ENCODE measurements at places on chromosomes 16 and 17. TPM values are rescaled to one million over a fixed set of nuclear protein-coding genes. Genes with fewer than 3 reads are reported as not detected.

Gene PRAC1
- not detected for total RNA-seq

GRCh38 chr17:51709694-51710633, 448.6 kb downstream of the CA10 start:
- DNase-seq = no peak

- no peak for DNase-seq
Observed at GRCh38 chr16:30924913-30925631, 1.7 kb downstream of the FBXL19 start.

GRCh38 chr16:88473666-88474534, 20.8 kb downstream of the ZFPM1 start:
- DNase-seq = no peak

GRCh38 chr17:36933512-36934143, 3.6 kb upstream of the LHX1 start:
- DNase-seq = no peak

DNA sequence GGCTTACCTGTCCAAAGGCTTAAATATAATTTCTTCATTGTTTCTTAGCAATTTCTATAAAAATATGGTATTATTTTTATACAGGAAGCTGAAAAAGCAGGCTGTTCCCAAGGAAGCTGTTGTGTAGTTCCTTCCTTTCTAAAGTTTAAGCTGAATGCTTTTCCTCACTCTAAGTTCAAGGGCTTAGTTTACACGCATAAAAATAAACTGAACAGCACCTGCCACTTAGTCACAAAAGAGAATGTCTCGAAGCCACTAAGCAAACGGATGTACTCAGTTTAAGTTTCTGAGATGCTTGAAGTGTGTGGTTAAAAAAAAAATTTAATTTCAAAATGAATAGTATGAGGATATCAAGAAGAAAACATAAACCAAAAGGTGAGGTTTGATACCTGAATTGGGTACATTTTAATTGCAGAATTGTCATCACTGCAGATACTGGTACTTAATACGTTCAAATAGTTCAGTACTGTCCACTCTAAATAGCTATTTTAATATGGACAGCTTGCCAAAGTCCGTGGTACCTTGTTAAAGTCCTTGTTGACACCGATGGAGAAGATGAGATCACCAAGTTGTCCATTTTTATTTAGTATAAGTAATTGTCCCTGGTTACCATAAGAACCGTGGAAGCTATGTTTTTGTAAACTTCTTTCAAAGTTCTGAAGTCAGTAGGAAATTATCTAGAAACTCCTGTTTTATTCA, 38.1 kb downstream of the MRTFB start:
- no peak for DNase-seq

DNA sequence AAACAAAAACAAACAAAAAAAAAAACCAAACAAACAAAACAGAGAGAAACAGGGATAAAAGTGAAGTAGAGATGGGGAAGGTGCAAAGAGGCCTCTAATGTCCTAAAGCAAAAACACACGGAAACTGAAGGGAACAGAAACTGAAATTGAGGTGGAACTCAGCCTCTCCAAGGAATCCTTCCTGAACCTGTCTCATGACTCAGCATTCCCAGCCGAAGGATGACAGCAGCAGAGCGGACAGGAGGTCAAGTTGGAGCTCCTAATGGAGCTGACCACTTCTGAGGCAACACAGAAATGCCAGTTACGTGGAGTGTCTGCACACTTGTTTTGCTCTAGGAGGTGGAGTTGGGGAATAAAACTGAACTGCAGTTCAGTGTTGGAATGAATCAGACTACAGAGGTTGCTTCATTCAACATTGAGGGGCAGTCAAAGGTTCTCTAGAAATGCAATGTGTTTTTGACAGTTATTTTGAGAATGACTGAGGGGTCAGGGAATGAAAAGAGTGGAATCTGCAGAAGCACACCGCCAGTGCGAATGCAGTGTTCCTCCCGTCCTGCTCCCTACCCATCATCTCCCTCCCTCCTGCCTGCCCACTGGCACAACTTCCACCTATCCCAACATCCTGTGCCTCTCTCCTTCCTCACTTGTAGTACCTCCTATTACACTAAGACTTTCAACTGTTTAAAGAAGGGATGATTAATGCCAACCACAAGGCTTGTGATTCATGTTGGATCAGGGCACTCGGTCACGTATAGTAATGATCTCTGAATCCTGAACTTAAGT, 6.3 kb downstream of the UBE2O start:
- DNase-seq = no peak

DNA sequence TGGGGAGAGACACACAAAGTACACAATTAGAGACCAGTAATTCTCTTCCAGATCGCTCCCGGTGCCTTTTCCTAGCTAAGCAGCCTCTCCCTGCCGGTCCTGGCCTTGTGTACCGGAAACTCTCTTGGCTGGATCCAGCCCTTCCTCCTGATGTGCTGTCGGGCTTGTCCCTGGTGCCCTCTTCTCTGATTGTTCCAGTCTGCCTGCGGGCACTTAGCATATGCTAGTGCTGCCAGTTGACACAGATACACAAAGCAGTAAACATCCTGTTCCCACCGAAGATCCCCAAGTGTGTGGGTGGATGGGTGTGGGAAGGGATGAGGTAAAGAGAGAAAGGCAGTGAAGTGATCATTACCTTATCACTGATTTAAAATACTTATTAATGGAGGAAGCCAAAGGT, 9.7 kb downstream of the HS3ST3B1 start:
- no peak for DNase-seq

- no peak for DNase-seq
Observed at GRCh38 chr16:14364386-14365199, 265.5 kb downstream of the PARN start.

DNA sequence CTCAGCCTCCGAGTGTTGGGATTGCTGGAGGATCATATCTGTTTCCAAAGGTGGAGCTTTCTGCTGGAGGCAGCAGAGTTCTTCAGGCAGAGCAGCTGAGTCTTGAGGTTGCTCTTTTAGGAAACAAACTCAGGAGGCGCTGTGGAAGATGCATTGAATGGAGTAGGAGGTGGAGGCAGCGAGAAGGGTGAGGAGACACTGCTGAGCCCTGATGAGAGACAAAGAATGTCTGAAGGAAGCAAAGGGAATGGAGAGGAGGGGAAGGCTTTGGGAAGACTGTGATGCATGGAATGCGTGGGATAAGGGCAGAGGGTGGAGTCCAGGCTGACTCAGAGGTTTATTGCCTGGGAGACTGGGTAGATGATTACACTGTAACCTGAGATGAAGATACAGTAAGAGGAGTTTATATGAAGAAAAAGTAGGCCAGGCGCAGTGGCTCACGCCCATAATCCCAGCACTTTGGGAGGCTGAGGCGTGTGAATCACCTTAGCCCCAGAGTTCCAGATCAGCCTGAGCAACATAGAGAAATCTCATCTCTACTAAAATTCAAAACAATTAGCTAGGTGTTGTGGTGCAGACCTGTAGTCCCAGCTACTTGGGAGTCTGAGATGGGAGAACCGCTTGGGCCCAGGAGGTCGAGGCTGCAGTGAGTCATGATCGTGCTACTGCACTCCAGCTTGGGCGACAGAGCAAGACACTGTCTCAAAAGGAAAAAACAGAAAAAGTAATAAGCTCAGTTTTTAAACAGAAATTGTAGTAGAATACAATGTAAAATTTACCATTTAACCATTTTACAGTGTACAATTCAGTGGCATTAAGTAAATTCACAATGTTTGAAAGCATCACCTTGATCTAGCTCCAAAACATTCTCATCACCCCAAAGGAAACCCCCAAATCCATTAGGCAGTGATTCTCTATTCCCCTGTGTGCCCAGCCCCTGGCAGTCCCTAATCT, 17.8 kb upstream of the TMEM219 start:
- DNase-seq = no peak

DNA sequence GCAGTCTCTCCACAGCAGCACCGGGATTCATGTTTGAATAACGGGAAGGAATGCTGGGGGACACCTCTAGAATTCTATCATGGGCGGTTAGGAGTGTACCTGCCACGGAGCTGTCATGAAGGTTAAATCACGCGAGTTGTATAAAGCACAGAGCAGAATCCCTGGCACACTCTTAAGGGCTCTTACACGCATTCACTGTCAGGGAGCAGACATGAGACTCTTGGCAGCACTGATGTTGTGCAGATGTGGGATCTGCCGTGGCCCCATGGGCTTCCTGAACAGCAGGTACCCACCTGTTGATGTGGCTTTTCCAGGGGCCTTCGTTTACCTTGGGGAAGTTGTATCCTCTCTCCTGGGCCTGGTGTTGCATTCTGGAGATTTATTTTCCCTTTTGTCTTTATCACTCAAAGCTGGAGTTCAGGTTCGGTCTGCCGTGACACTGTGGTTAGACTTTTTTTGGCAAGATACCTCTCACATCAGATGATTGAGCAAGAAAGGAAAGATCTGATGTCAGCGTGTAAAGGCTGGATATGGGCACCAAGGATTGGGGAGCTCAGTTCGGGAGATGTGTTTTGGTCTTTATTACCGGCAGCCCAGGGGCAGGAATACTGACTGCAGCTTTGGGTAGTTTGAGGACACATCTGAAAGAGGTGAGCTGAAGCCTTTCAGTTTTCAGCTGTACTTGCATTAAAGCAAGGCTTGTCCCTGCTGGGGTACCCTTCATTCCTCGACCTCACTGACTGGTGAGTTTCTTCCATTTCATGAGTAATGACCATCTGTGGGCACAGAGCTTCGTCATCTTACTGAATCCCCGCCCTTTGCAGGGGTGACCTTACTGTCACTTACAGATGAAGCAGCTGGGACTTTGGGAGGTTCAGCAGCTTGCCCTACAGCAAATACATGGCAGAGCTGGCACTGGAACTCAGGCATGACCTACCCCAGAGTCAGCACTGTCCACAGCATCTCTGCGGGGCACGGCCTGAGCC, 19.3 kb downstream of the KNOP1 start:
- DNase-seq = no peak

DNA sequence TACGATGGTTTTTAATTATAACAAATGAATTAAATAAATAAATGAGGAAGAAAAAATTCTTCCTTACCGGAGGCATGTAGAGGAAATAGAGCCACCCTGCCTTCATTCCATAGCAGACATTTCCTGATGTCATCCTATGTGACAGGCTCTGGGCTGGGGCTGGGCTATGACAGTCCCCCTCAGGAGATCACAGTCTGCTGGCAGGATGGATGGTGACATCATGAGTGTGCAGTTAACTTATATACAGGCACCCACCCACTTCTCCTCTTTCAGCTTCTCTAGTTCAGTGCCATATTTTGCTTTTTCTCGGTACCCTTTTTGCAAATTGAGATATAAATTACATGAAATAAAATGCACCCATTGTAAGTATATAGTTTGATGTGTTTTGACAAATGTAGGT, 6.4 kb upstream of the CMTM3 start:
- DNase-seq = no peak

Gene C16orf78
- not detected for total RNA-seq

Gene PRSS22
- total RNA-seq = 23.3 TPM

Gene PTX4
- not detected for total RNA-seq

Gene TMEM88
- total RNA-seq = 11.3 TPM

DNA sequence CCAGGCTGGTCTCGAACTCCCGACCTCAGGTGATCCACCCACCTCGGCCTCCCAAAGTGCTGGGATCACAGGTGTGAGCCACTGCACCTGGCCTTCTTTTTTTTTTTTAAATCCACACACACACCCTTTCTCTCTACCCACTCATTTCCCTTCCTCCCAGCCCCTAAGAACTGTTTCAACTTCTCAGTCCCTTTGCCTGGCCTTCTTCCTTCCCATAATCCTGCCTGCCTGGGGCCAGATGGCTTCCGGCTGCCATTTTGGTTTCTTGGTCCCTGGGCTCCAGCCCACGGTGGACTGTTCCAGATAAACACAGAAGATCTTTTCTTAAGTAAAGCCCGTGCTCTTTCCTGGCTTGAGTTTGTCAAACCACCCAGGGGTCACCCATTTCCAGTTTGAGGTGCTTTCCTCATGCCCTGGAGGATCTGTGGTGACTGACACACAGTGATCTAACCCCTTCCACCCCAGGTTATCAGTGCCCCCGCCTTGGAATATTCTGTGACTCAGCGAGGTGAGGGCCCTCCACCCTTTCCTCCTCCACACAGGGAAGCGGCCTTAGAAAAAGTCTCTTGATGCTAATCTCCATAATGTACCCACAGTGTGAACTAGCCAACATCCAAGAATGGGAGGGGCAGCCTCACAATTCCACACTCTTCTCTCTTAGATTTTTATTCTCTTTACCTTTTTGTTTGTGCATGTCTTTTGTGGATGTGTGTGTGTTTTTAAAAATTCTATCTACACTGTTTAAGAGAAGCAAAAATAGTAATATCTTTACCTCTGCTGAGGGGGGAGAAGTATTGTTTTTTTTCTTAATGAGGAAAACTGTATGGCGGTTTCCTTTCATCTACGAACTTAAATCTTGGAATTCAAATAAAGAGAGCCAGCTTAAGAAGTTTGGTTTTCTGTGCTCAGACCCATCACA, 60.0 kb downstream of the CRISPLD2 start:
- DNase-seq = no peak

Gene ZNF594
- total RNA-seq = 26.1 TPM

DNA sequence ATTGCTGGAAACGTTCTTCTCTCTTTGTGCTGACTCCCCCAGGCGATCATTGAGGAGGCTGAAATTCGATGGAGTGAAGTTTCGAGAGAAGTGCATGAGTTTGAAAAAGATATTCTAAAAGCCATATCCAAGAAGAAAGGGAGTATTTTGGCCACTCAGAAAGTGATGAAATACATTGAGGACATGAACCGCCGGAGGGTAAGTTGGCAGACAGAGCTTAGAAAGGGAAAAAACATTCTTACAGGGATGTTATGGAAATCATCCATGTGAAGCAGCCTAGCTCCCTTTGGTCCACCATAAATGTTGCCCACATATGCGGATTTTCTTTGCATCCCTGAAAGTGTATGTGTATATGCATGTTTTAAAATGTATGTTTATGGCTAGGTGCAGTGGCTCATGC, 36.5 kb downstream of the PRSS54 start:
- DNase-seq = no peak

Measured in progenitor cell of endocrine pancreas (in vitro differentiated cells).